Stimulated activated CD4-positive, alpha-beta T cell treated with anti-CD3 and anti-CD28 coated beads, Interleukin-12 subunit alpha, Interleukin-12 subunit beta, amount 100 ng/mL, for 24 hours (primary cell): ENCODE measurements at places on chromosomes 5 and 9.

GRCh38 chr5:157650991-157651611 lies 1.1 kb downstream of the SOX30 start:
- no peak for DNase-seq

- DNase-seq: no peak
Measured at GRCh38 chr9:130421802-130422276, 22.9 kb upstream of the ASS1 start.

DNA sequence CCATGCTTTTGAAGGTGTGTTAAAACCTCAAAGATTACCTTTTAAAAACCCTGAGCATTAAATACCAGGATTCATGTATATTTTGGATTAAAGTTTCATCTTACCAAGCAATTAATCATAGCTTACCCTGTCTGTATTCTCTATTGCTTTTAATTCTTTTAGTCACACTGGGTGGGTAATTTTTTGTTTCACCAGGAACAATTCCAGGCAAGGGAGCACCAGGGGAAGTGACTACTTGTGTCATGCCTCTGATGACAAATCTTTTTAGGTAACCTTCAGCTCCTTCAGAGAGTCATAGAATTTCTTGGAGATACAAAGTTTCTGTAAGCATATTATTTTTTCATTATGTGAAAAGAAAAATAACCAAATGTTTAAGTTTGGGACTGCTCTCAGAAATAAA lies 33.4 kb upstream of the ANXA1 start:
- DNase-seq: no peak

- no peak for DNase-seq
Measured at GRCh38 chr5:8048920-8049319, 180.0 kb downstream of the MTRR start.

DNA sequence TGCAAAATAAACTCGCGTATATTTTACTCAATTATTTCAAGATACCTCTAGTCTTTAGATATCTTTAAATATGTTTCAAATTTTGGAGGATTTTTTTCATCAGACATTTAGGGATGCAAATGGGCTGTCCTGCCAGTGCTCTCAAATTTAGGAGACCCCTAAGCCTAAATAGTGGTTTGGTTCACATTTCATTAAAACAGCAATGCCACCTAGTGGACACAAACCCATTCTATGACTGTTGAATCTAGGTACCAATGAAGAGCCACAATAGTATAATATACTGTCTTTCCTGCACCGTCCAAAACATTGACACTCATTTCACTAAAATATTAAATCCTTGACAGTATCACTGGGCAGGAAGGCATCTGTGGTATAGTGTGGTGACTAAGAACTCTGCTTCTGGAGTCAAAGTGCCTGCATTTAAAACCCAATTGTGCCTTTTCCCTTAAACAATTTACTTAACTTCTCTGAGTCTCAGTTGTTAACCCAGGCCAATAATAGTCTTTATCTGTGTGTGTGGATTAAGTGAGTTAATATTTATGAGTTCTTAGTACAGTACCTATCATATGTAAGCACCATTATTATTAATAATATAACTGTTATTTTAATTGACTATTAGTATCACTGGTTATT lies 148.0 kb downstream of the RORB start:
- DNase-seq: no peak

GRCh38 chr9:133788819-133789717 lies 50.9 kb upstream of the SARDH start:
- no peak for DNase-seq

DNA sequence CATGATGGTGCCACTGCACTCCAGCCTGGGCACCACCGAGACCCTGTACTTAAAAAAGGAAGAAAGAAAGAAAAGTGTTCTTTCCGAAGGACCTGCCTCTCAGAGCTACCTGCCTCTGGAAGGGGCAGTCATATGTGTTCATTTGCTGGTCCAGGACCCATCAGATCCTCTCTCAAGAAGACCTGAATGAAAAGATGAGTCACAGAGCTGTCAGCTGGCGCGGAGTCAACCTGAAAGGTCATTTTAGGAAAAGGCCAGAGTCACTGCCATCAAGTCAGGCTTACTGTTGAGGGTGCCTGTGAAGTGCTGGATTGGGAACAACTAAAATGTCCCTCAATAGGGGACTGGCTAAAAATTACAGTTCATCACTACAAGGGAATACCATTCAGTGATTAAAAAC lies 14.9 kb upstream of the HRH2 start:
- DNase-seq: no peak

DNA sequence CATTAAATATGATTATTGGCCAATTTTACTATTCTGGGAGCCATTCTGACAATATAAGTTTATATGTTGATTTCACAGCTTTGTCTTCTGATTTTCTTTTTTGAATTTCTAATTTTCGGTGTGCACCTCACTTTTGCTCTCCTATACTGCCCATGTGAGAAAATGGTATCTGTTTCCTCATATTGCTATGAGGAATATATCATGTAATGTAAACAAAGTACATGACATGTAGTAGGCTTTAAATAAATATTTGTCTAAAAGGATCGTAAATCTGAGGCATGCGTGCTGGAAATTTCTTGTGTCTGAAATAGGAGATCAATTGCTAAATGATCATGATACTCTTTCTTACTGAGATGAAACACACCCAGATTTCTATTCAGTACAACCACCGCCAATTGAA lies 119.9 kb downstream of the ZDHHC21 start:
- DNase-seq: no peak

DNA sequence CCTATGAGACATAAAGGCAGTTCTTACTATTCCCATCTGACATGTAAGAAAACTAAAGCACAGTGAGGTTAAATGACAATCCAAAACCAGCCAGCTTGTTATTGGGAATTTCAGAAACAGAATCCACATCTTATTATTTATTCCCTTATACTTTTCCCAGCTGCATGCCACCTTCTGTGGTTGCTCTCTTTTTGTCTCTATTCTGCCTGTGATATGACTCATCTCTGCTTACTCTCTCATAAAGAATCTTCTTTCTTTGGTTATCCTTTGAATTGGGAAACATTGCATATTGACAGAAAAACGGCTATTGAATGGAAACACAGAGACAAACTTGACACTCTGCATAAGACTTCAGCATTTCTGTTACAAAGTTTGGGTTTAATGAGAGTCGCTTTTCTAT lies 183.2 kb downstream of the TLR4 start:
- no peak for DNase-seq

GRCh38 chr9:98074115-98074990 lies 17.8 kb downstream of the NANS start:
- DNase-seq: peak; percentile 44

GRCh38 chr5:94908889-94909480 lies 290.5 kb downstream of the SLF1 start:
- no peak for DNase-seq

- no peak for DNase-seq
Measured at GRCh38 chr9:136668983-136669790, 6.5 kb downstream of the EGFL7 start.

DNA sequence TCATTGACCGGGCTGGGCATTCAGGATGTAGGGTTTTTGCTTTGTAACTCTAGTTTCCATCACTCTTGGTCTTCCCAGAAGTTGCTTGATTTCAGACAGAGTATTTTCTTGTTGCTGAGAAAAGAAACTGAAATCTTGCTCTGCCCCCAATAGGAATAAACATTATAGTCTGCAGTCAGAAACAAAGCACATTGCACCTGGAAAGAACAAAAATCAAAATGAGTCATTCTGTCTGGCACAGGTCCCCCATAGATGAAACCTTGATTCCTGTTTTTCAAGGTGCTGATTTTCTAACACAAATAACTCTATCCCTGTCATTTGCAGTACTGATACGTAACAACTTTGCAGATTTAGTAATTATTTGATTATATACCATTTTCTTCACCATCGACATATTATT lies 232.1 kb downstream of the FBXO4 start:
- no peak for DNase-seq

GRCh38 chr9:98992885-98993569 lies 49.3 kb downstream of the COL15A1 start:
- DNase-seq: no peak

DNA sequence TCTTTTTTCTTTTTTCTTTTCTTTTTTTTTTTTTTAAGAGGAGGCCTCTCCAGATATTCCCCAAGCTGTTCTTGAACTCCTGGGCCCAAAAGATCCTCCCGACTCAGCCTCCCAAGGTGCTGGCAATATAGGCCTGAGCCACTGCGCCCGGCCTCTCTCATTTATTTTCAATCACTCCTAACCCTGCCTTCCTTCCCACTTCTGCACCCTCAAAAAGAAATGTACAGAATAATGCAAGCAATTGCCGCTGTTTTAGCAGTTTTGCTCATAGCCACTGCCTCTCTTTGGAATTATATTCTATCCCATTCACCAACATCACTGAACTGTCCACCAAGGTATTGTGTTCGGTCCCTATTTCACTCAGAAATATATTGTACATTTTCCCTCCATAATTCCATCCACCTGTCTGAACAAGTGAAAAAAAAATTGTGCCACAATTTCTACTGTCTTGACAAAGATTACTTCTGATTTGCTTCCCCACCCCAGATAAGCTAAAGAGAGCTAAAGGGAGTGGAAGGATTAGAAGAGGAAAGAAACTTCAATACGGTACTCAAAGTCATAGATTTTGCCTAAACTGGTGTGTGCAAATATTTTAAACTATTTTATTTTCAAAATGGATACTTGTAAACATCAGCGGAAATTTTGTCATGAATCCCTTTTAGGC lies 1.9 kb downstream of the FNBP1 start:
- no peak for DNase-seq

GRCh38 chr5:168696611-168697010 lies 117.4 kb upstream of the PANK3 start:
- DNase-seq: no peak

- DNase-seq: no peak
Measured at GRCh38 chr5:61461417-61461816, 129.4 kb downstream of the ZSWIM6 start.

DNA sequence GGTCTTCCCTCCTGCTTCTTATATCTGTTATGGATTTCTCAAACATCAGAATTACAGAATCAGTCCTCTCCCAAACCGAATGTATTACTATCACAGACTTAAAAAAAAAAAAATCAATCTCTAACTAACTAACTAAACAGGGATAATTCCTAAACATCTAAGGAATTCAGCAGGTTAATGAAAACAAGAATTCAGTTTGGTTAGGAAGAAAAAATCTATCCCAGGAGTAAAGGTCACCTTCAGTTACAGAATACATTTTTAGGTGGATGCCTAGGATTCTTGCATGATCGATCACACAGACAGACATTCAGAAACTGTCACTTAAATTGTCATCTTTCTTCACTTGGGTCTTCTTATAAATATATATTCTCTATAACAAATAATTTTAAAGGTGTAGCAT lies 11.5 kb downstream of the PTAR1 start:
- DNase-seq: no peak

DNA sequence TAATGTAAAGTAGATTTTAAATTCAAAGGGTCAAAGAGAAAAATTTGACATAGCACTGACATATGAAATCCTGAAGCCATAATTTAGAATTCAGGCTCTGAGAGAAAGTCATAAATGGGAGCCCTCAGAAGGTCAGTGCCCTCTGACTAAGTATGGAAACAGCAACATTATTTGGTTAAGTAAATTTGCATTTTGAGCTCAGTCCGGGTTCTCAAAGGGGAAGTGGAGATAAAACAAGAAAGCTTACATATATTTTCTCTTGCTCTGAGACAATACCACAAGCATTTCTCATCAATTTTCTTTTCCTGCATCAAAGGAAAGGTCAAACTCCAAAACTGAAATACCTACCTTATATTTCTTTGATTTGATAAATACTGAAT lies 348.0 kb downstream of the SEMA5A start:
- no peak for DNase-seq

- peak; percentile 46 for DNase-seq
Measured at GRCh38 chr5:52800394-52801213, 12.9 kb downstream of the ITGA1 start.

DNA sequence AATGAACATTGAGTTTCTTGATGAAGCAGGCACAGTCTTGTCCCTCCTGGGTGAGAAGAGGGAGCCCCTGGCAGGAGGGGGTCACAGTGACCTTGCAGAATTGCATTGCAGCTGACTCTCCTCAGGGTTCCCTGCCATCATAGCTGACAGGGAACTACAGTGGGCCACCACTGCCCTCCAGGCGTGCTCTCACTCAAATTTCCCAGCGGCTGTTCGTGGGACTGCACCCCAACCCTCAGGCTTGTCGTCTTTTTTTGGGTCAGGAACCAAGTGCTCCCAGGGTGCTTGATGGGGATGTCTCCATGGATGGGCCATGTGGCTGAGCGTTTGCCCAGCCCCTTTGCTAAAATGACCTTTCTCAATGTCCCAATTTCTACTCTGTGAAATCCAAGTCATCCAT lies 215.8 kb downstream of the MELK start:
- DNase-seq: no peak

DNA sequence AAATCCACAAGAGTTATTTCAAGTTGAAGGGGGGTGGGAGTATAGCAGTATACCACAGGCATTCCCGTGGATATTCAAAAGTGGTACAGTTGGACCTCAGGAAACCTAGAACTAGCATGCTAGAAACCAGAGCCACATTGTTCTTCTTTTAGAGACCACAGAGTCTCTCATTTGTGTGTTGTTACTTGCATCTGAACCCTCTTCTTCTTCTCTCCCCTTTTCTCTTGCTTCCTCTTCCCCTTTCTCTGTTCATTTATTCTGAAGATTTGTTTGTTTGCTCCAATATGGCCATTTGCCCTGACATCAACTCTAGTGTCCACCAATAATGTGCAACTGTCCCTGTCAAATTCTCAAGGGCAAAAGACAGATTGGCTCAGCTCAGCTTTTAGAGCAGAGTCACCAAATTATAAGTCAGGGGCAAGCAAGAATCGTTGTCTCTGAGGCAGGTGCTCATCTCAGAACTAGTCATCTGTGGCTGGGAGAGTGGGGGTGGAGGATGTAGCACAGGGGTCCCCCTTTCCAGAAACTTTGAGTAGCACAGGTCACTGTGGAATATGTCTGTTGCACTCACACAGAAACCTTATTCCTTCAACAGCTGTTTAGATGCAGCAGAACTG lies 321.1 kb downstream of the ARRDC3 start:
- DNase-seq: no peak

DNA sequence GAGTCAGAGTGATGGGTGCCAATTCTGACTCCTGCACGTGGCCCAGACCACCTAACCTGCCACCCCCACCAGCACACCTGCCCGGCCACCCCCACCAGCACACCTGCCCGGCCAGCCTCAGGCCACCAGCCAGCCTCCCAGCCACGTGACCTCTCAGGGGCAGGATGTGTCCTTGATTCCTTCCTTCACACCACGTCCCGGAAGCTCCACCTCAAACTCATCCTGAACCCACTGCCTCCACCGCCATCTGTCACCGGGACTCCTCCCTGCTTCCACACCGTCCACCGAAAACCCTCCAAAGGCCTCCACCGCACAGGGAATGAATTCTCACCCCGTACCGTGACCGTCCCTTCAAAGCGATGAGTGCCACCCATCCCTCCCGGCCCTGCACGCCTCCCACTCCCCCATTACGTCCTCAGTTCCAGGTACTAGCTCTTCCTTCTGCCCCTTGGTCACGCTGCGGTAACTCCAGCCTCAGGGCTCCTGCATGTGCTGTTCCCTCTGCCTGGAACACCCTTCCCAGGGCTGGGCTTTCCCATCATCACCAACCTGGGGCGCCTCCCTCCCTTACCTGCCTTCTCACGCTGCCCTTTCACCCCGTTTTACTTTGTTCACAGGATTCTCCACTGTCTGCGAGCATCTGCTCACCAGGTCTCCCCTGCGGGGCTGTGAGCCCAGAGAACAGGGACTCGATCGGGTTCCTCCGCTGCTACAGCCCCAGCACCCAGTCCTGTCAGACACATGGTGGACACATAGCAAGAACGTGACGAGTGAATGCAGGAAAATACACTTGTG lies 82.9 kb downstream of the ADAMTS2 start:
- DNase-seq: no peak

- no peak for DNase-seq
Measured at GRCh38 chr9:96293498-96294158, 8.3 kb downstream of the HSD17B3 start.
